ENCODE measurements at places on chromosomes 1 and 21.

DNA sequence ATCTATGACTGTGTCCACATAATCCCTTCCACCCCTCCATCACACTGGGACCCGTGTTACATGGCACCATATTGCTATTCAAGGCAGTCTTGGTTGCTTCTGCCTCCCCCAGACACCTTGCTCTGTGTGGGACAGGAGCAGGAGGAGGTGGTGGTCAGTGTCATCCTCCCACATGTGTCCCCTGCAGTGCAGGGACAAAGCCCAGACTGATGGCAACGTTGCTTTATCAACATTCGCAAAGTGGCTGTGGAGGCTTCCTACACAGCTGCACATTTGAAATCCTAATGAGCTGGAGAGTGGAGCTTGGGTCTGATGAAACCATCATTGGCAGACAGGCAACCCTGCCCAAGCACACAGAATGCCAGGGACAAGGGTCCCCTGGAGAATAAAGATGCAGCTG is 26.2 kb downstream of the TRIM67 start:
- DNase-seq, result no peak

DNA sequence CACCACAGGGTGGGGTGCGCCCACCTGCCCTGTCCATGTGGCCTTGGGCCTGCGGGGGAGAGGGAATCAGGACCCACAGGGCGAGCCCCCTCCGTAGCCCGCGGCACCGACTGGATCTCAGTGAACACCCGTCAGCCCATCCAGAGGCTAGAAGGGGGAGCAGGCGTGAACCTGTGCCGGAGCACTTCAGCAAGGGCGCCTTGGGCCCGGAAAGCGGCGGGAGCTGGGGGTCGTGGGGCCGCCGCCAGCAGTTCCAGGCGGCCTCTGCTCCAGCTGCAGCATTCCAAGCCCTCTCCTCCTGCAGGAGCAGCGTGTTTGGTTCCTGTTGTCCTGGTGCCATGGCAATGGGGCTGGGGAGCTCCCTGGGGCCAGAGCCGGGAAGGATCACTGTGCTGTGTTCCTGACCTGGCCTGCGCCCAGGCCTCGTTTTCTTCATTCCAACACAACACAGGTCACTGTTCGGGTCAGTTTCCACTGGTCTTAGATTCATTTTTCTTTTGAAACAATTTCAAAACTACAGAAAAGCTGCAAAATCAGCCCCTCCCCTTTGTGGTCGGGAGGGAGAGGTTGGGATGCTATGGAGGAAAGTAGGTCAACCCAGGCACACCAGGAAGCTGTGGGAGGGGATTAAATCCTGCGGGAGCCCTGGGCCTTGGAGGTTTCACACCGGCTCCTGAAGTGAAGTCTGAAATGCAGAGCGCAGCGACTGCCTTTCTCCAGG is 18.8 kb downstream of the SLX9 start:
- DNase-seq, result no peak

- DNase-seq, result no peak
These were observed 18.5 kb upstream of the ATP13A2 start for GRCh38 chr1:17030206-17030605.

DNA sequence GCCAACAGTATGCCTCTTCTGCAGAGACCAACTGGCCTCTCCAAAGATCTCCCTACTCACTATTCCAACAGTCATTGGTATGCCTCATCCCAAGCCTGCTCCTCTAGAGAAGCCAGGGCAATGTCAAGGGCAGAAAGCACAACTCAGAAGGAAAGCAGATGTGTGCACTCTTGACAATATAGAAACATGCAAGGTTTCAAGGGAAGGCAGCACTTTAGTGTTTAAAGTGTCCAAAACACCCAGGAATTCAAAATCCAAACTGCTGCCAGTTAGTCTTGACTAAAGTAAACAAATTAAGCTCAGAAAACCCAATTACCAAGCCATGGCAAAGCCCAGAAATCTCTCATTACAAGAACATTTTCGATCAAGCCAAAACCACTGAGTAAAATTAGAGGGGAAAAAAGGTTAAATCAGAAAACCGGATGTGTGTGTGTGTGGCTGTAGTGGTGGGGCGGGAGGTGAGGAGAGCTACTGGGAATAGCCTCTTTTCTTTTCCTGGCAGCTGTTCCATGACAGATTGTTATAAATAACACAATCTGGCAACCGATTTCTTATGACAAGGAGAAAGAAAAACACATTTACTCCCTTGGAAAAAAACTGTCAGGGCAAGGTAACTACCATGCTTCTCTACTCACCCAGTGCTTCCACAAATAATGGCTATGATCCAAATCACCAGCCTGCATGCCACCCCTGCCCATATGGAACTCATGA is 39.2 kb downstream of the EIF2B3 start:
- no peak for DNase-seq

- no peak for DNase-seq
These were observed 143.3 kb downstream of the SIPA1L2 start for GRCh38 chr1:232486454-232487207.

DNA sequence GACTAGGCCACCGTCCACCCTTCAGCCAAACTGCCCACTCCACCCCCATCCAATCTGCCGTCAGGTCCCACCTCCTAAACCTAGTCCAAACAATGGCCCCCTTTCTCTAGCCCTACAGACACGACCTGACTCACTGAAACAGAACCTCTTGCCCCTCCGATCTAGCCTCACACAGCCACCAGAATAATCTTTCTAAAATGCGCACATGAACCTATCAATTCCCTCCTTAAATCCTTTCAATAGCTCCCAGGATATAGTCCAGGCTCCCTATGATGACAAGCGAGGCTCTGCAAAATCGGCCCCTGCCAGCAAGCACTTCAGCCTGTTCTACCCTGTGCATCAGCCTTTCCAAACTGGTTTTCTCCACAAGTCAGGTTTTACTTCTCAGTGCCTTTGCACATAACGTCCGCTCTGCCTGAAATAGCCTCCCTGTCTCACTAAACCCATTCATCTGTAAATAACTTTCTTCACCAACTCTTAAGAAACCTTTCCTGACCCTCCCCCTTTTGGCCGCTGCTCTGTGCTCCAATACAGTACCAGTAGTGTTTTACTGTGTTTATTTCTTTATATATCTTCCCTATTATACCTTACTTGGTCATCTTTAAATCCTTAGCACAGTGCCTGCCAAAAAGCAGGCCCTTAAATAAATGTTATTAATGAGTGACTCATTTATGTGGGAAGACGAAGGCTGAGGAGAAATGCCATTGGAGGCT is 9.0 kb upstream of the CDC20 start:
- no peak for DNase-seq

DNA sequence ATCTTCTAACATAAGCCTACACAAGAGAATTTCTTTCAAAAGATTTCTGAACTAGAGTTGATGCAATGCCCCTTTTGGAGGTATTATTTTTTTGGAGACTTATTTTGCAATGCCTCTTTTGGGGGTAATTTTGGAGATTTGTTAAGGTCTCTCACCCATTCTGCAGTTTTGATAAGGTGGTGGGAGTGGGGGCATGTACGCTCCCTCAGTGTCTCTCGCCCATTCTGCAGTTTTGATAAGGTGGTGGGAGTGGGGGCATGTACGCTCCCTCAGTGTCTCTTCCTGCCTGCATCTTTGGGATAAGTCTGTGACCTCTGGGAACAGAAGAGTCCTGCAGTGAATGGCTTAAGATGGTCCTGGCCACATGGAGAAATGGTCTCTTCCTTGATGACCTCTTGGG is 312.2 kb downstream of the ZP4 start:
- no peak for DNase-seq

DNA sequence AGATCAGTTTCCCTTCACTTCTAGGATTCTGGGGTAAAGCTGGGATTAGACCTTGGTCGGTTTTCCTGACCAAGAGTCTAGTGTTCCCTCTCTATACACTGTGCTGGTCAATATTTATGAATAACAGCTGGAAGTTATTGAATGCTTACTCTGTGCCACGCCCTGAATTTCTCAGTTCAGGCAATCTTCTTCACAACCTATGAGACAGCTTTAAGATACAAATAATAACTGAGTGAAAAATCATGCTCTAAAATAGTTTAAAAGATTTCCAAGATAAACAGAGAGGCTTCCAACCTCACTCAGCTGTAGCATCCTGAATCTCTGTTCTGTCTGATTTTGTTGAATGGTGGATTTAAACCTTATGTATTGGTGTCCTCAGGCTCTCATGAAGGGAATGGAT is 72.2 kb downstream of the GNG12 start:
- no peak for DNase-seq

- DNase-seq, result no peak
These were observed 13.2 kb downstream of the PODN start for GRCh38 chr1:53075206-53075605.

DNA sequence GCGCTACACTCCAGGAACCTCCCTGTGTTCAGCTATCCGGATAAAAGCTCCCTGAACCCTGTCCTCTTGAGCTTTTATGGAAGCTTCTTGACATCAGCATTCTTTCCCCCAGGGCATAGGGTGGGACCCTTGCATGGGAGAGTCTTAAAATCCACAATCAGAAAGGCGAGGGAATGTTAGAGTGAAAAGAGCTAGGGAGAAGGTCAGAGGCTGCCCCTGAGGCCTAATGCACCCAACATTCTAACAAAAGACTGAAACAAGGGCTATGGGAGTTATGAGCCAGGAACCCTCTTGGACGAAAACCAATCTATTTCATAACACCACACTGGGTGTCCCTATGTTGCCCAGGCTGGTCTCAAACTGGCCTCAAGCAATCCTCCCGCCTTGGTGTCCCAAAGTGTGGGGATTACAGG is 36.7 kb downstream of the NEK2 start:
- DNase-seq, result no peak

DNA sequence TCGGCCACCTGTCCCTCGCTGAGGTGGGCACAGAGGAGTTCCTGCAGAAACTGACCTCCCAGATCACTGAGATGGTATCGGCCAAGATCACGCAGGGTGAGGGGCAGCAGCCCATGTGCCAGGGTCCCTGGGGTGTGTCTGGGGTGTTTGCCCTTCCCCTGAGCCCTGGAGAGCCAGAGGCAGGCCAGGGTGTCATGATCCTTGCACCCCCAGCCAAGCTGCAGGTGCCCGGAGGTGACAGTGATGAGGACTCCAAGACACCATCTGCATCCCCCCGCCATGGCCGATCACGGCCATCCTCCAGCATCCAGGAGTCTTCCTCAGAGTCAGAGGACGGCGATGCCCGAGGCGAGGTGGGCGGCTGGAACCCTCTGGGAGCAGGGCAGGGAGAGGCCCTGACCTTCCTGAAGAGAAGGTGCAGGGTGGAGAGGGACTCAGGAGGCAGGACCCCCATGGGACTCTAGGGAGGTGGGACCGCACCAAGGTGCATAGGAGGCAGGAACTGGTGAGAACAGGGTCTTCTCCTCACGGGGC is 69.5 kb downstream of the TRIM11 start:
- DNase-seq, result no peak

- no peak for DNase-seq
These were observed 339.6 kb upstream of the DPYD start for GRCh38 chr1:98260412-98260811.

DNA sequence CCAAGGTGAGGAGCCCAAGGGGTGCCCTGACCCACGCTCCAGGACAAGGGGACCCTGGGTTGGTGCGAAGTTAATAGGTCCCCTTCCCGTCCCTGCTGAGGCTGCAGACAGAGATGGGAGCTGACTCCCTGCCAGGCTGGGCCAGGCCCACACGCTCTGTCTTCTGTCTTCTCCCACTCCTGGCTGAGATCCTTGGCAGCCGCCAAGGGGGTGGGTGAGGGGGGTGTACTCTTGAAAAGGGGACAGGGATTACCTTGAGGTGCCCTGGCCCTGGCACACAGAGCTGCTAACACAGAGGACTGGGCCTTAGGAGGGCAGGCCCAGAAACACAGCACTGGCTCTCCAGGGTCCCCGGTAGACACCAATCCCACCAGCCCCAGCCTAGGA is 11.0 kb upstream of the CTRC start:
- DNase-seq, result no peak

DNA sequence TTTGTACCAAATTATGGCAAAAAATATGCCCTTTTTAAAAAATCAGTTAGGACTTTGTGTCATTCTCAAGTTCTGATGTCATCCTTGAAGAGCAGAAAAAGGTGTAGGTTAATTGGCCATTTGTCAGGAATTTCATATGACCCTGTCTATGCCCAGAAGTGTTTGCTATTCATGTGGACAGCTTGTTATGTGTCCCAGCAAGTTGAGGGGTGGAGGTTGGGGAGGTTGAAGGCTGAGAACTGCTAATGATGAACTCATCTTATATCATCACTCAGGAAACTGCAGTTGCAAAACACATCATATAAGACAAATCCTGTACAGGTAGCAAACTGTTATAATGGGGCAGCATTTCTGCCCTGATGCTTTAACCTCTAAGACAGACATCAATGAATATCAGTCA is 106.5 kb downstream of the PHTF1 start:
- no peak for DNase-seq

GRCh38 chr1:31872658-31873636 is 57.1 kb upstream of the SPOCD1 start:
- DNase-seq, result no peak

GRCh38 chr1:83064589-83065242 is 934.2 kb downstream of the TTLL7 start:
- no peak for DNase-seq

GRCh38 chr1:215710036-215710898 is 143.2 kb downstream of the KCTD3 start:
- no peak for DNase-seq

- DNase-seq, result no peak
These were observed 958 bp downstream of the LYPLAL1 start for GRCh38 chr1:219174460-219175211.

DNA sequence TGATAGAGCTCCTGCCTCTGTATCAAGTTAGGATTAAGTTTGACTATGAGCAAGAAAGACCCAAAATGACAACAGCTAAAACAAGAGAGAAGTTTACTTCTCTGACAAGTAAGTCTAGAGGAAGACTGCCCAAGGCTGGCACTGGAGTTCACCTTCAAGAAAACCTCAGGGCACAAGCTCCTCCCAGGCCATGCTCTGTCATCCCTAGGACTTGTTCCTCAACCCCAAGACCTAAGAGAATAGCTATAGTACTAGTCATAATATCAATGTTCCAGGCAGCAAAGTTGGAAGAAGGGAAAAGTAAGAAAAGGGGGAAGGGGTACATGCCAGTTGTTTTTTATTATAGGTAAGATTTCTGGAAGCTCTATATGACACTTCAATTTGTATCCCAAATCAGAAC is 26.4 kb upstream of the DARS2 start:
- no peak for DNase-seq

GRCh38 chr21:27114111-27114510 is 147.2 kb upstream of the ADAMTS5 start:
- DNase-seq, result no peak

DNA sequence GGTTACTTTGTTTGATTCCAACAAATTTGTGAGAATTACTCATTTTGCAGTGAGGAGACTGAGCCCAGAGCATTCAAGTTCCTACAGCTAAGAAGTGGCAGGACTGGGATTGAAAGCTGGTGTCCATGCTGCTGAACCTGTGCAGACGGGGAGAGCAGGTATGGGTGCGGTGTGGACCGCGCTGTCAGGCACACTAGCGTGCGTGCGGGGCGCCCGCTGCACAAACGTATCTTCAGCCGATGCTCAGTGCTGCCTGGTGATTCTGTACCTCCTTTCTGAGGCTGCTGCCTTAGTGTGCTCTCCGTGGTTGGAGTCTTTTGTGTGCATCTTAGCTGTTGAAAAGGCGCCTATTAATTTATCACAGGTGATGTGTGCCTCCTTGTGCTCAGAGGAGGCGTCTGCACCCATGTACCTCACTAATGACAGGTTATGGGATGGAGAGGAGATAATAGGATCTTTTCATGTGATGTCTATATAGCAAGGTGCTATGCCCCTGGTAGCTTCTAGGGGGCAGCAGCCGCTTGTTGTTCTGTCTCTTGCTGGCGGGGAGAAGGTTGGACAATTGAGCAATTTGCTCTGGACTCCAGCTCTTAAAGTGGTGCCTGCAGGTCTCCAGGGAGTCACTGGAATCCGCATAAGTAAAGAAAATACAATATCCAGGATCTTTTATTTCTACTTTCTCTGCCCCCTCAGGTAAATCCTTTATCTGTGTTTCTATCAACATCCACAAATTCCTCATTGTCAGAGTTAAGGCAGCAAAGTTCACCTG is 32.5 kb downstream of the PEX14 start:
- no peak for DNase-seq

Measured in stimulated activated CD4-positive, alpha-beta T cell treated with anti-CD3 and anti-CD28 coated beads, Interleukin-1b, Interleukin-23, amount 100 ng/mL, for 24 hours (primary cell).